AG08395 (cell line): ENCODE measurements at places on chromosomes 7 and 10.

DNA sequence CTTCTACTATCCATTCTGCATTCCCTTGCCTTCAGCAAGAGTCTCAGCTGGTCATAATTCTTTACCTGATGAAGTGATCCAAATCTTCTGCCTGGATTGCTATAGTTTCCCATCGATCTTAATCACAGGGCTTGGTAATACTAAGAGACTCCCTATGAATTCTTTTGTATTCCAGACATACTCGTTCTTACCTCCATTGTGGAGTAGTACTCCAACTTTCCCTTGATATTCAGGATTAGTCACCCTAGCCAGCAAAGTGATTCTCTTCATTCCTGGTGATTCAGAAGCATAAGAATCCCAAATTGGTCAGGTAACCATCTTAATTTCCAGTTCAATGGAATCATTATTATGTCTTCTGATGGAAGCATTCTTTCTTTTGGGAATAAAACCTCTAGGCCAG, 96.7 kb downstream of the TWIST1 start:
- peak; percentile 14 for DNase-seq

DNA sequence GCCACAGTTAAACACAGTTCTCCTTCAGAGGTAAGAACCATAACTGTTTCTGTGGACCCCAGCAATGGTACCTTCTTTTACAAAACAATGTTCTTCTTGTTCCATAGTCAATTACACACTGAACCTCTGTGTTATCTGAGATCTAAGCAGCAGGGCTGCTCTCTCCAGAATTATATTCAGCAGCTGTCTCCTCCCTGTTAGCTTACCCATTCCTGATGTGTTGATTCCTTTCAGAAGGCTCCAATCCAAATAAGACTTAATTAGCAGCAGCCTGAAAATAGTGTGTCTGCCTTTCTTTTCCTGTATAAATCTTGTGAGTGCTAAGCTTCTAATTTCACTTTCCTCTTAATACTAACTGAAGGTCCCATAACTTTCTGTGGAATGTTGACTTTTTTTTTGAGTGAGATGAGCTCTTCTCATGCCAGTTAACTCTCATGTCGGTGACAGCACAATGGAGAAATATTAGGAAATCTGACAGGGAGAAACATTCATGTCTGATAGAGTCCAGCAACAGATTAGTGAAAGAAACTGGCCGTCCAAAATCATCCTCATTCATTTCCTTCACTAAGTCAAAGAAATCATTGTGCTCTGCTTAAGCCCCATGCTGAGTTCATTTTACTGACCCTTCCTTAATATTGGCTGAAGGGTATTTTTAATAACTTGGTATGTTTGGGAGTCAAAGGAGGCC, 226.5 kb downstream of the PRKG1 start:
- DNase-seq: no peak

DNA sequence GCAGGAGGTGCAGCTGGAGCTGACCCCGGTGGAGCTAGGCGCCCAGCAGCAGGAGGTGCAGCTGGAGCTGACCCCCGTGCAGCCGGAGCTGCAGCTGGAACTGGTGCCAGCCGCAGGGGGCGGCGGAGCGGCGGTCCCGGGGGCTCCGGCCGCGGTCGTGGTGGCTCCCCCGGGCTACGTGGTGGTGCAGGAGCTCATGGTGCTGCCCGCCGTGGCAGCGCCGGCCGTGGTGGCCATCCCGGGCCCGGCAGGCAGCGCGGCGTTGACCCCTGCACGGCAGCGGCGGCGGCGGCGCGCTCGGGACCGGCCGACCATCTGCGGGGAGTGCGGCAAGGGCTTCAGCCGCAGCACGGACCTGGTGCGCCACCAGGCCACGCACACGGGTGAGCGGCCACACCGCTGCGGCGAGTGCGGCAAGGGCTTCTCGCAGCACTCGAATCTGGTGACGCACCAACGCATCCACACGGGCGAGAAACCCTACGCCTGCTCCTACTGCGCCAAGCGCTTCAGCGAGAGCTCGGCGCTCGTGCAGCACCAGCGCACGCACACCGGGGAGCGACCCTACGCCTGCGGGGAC, 6.8 kb downstream of the ZNF853 start:
- DNase-seq: no peak

- DNase-seq: no peak
Observed at GRCh38 chr7:78311181-78311580, 512.6 kb downstream of the PHTF2 start.

GRCh38 chr7:112638675-112639400, 151.4 kb downstream of the TMEM168 start:
- DNase-seq: no peak

- DNase-seq: no peak
Observed at GRCh38 chr10:129517680-129518057, 50.6 kb downstream of the MGMT start.

DNA sequence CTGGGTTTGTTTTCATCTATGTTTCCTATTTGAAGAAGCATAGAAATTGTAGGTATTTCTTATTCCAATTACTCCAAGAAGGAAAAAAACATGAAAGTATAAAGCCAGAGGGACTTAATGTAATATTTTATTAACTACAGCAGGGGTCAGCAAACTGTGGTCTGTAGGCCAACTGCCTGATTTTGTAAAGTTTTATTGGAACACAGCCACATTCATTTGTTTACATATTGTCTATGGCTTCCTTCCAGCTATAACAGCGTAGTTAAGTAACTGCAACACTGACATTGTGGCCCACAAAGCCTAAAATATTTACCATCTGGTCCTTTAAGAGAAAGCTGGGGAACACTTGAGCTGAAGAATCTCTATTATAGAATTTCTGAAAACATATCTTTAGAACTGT, 306.2 kb downstream of the BICC1 start:
- DNase-seq: no peak

GRCh38 chr7:66790196-66790595, 49.7 kb downstream of the RABGEF1 start:
- DNase-seq: no peak

- no peak for DNase-seq
Observed at GRCh38 chr10:30834651-30835050, 197.0 kb downstream of the ZNF438 start.

- no peak for DNase-seq
Observed at GRCh38 chr7:30965372-30965771, 1.6 kb downstream of the GHRHR start.

DNA sequence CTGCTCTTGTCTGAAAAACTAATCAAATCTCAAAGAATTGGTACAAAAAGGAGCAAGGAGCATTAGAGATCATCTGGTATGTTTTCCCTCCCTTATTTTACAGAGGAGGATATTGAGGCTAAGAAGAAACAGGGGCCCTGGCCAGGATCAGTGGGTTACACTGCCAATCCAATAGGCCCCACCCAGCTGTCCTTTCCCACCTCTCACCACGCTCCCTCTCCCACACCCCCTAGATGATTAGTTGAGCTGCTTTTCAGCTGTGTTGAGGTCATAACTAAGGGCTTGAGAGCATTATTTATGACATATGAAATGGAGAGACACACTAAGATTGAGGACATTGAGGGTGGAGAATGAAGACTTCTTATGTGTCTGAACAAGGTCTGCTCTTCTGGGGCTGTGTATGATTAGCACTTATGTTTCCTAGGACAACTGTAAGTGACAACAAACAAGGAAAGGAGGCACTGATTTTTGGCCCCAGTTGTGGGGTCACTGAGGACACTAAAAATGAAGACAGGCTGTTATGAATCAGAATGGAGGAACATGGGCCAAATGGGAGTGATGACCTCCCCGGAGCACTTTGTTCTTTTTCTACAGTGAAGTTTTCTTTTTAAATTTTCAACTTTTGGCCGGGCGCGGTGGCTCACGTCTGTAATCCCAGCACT, 26.5 kb downstream of the VWA2 start:
- peak; percentile 61 for DNase-seq

DNA sequence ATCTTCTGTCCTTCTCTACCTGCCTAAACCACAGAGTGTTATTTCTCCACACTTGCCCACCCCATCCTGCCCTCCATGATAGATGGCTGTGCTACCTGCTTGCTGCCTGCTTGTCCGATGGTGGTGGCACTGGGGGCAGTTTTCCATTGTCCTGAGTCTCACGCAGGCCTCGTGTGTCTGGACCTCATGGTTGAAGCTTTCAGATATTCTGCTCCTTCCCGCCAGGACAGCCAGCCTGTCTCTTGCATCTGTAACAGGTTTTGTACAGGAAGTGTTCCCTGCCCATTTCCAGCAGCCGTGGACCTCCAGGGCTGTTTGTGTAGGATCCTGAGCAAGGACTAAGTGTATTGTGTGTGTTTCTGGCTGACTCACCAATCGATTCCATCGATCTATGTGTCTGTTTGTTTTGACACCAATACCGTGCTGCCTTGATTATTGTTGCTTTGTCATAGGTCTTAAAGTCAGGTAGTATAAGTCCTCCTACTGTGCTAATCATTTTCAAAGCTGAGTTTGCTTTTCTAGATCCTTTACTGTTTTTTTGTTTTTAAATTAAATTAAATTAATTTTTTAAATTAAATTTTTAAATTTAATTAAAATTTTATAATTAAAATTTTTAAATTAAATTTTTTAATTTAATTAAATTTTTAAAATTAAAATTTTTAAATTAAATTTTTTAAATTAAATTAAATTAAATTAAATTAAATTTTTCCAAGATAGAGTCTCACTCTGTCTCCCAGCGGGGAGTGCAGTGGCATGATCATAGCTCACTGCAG, 8.5 kb downstream of the IL15RA start:
- DNase-seq: no peak

DNA sequence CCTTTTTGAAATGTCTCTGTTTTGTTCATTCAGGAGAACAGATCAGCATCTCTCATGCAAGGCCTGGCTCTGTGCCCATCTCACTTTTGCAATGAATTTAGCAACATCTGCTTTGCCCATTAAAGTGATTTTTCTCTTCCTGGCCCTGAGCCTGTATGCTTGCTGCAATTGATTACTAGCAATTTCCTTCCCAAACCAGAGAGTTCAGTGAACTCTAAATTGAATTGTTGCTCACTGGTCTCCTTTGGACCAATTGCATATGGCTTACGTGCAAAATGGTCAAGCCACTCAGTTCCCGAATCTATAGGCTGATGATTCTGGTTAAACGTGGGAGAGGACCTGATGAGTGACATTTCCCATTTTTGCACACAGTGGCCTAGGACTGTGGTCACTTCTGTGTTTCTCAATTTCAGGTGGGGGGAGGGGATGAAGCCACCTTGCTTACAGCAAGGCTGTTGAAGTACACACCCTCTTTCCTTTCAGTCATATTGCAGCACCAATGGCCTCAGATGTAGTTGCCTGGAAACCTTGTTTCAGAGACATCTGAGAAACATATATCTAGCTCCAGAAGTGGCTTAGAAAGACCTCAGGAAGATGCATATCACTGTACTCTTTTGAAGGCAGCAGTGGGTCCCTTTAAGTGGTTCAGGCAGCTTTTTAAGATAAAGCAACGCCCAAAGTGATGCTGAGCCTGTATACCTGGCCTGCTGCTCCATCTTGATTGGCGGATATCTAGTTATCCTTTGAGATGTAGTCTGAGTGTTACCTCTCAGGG, 201.4 kb downstream of the PTEN start:
- DNase-seq: peak; percentile 43

DNA sequence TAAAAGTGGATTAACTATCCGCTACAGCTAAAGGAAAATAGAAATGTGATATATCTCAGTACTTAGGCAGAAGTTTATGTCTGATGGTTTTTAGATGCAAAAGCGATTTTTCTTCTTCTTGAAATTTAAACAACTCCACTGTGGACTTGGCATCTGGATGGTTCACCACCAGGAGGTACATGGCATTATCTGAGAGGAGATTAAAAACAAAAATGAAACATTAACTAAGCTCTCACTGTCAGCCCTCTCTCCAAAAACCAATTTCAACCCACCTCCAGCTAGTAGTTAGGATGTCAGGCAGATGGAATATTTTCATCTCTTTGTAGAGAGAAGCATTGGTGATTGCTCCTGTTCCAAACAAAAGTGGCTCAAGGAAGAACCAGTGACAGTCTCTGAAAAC, 12.9 kb downstream of the PON1 start:
- no peak for DNase-seq

DNA sequence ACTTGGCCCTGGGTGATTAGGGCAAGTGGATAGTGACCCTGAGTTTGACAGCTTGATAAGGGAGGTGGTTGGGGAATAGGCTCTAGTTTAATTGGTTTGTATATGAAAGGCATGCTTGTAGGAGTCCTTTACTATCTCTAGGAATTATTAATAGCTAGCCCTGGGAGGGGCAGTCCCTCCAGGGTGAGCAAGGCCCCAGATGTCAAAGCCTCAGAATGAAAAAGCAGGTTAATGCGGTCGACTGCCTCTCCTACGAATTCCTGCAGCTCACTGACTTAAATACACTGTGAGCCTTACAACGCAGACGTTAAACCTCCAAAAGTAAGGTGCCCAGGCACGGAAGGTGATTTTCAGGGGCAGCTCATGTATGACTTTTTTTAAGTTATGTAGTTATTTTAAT, 5.2 kb upstream of the BTBD16 start:
- no peak for DNase-seq

DNA sequence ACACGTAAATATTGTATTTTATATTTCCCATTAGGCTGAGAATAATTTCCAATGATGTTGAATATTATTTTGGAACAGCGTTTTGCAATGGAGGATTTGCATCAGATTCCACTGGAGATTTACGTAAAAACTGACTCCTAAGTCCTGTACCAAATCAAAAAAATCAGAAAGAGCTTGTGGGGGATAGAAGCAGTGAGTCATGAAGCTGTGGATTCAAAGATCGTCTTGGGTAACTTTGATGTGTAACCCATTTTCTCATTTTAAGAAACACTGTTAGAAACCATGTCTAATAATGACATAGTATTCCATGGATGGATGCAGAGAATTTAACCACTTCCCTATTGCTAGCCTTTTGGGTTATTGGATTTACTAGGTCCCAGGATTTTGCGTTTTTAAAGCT, 158.6 kb downstream of the INHBA start:
- DNase-seq: no peak

GRCh38 chr10:72273410-72274212, at the start of gene DDIT4:
Gene DDIT4, plus strand, starts transcription at chr10:72273924. Its CDS starts 293 bp downstream, at chr10:72274217.
- DNase-seq: peak; percentile 99

GRCh38 chr7:2440608-2441245, 35.5 kb downstream of the GRIFIN start:
- DNase-seq: no peak

GRCh38 chr7:64628192-64628591, 37.7 kb upstream of the ZNF107 start:
- DNase-seq: no peak

- no peak for DNase-seq
Observed at GRCh38 chr10:129861776-129862531, 102.1 kb downstream of the EBF3 start.

GRCh38 chr10:103995134-103995533, 28.2 kb downstream of the SLK start:
- DNase-seq: no peak

DNA sequence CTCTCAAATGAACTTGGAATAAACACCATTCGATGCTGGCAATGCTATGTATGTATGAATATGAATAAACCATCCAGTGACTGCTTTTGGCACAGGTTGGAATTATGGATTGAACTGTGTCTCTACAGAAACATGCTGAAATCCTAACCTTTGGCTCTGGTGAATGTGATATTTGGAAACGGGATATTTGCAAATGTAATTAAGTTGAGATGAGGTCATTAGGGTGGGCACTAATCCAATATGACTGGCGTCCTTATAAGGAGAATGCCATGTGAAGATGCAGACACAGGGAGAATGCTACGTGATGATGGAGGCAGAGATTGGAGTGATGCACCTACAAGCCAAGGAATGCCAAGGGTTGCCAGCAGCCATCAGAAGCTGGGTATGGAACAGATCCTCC, 3.4 kb upstream of the ACTR3B start:
- no peak for DNase-seq
